ENCODE measurements at places on chromosomes 7 and 10.
A peak's percentile ranks its signal among the peaks of the same experiment; 100 is the strongest.

DNA sequence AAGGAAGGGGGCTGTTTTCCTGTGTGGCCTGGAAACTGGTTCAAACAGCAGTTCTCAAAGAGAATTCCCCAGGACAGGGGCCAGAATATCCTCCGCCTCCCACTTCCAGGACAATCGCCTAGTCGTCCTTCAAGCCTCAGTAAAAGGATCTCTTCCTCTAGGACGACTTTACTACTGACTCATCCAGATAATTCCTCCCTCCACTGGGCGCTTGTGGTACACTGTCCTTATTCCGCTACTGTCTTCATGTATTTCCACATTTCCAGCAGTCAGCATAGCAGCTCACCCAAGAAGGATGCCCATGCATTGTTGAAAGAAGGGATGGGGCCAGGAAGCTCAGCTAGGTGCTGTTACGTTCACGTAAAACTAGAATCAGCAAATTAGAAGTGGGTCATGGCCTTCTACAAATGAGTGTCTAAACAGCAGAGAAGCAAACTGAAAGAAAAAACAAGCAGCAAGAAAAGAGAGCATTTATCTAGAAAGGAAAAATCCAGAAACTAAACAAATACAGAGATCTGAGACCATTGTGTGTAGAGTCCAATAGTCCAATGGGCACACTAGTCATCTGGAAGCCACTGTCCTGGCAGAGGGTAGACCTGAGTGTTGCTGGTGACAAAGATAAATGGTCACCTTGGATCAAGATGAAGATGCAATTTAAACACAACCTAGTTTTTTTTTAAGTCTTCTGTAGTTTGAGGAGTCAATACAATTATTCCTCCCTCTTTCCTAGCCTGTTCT is 26.3 kb downstream of the CLRN3 start:
- no peak for DNase-seq

DNA sequence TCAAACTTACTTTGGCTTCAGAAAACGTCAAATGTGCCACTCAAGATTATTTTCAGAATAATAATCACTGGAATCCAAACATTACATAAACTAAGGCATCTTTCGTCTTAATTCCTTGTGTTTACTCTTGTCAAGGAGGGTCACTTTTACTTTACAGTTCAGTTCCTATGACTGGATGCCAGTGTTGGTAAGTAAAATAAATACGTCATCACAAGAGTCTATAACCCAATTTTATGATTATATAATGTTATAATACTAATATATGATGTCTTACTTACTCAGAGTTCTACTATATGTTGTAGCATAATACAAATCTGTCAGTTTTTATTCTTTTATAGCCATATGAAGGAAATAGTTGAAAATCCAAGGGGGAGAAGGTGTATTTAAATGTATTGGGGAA is 123.8 kb downstream of the GPR85 start:
- DNase-seq, result no peak

GRCh38 chr7:144835155-144835611 is 670 bp downstream of the TPK1 start:
- peak; percentile 45 for DNase-seq

DNA sequence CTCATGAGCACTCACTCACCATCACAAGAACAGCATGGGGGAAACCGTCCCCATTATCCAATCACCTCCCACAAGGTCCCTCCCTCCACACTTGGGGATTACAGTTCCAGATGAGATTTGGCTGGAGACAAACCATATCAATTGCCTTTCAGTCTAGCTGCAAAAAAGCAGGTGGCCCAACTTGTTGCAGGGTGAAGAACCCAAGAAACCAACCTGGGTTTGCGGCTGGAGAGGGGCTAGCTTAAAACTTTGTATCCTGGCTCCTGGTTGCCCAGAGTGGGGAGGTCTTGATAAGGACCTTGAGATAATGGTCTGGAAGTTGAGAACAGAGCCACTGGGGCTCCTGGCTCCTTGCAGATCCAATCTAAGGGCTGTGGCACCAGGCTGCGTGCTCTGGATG is 122.8 kb upstream of the PCBD1 start:
- DNase-seq, result no peak

- DNase-seq, result no peak
Measured at GRCh38 chr7:22565315-22565811, 65.4 kb upstream of the STEAP1B start.

GRCh38 chr10:75648854-75649253 is 217.4 kb downstream of the LRMDA start:
- no peak for DNase-seq

DNA sequence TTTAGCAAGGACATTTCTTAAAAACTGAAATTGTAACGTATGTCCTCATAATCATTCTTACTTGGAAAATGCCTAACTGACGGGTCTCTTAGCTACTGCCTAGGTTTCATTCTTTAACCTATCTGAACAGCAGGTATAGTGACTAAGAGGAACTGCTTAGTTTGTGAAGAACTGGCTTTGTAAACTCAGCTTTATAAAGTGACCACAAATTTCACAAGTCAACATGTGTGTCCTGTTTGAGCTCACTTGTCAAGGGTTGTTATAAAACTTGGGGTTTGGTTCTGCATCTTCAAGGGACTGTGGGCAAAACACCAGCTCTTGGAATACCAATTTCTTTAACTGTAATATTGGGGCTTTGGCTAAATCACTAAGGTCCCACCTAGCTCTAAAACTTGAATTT is 32.2 kb downstream of the MRPS33 start:
- DNase-seq, result no peak

- no peak for DNase-seq
Measured at GRCh38 chr7:128923411-128923800, 12.9 kb upstream of the KCP start.

- DNase-seq, result no peak
Measured at GRCh38 chr7:128725531-128725930, 13.6 kb upstream of the CALU start.

GRCh38 chr10:87064651-87065050 is 30.0 kb downstream of the GLUD1 start:
- DNase-seq, result no peak

- DNase-seq, result no peak
Measured at GRCh38 chr7:148395352-148395811, 195.2 kb upstream of the C7orf33 start.

GRCh38 chr7:42587806-42588205 is 324.1 kb downstream of the C7orf25 start:
- DNase-seq, result no peak

DNA sequence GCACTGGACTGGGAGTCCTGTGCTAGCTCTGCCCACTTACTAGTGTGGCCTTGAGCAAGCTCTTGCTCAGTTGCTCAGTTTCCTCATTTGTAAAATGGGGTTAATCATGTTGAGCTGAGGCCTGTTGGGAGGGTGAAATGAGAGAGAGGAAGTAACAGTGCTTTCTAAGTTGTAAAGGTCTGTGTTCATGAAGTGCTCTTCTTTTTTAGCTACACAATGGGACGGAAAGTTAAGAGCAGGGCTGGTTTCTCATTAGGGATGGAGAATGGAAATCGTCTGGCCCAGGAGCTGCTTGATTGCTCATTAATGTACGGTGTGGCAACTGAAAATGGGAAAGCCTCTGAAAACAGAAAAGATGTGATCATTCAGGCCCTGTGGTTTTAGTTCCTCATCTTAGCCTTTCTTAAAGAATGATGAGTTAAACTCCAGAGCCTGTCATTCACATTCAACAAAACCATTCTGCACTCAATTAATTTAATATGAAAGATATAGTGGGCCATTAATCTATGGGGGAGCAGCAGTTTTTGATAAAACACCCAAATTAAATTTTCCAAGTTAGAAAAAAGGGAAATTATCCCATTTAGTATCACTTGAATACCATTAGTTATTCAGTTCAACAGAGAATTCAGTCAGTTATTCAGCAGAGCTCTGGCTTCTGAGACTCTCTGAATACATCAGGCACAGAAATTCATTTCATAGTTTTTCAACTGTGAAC is 60.5 kb downstream of the SH2D4B start:
- DNase-seq, result no peak

DNA sequence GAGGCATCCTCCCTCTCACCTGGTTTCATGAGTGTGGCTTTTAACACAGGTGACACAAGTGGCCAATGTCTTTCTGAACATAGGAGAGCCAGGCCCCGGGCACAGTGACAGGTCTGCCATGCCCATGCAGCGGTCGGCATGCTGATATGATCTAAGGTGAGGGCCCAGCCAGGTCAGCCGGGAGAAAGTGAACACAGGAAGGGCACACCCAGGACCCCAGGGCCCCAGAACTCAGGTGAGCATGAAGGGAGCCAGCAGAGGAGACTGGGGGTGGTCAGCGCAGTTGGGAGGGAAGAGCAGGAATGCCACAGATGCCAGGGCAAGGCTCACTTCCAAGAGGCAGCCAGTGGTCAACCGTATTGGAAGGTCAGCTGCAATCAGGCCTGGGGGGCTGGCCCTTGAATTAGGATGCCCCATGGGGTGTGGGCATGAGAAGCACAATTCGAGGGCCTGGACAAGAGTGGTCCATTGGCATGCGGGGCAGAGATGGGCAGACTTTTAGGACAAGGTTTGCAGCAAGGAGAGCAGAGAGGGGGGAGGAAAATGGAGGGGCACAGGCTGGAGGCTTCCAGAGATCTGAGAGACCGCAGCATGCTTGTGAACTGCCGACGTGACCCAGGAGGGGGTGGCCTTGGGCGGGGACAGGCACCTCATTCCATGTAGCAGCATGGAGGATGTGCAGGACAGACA is 3.9 kb upstream of the INPP5A start:
- DNase-seq, result no peak

DNA sequence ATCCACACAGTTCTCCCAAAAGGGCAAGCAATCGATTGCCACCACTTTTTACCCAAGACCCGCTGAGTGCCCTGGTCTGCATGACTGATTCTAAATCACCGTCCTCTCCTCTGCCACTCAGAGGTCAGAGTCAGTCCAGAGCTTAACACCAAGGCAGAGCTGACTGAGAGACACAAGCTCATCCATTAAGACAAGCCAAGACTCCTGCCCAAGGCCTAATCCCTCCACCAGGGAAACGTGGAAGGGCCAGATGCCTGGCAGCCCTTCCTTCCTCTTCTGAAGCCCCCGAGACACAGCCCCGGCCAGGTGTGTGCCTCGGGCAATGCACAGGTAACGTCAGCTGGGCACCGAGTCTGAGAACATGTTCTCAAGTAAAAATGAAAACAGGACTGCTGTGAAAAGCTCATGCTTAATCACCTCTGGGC is 51.7 kb downstream of the DIP2C start:
- DNase-seq, result no peak

GRCh38 chr7:116166156-116166555 is 44.2 kb upstream of the TES start:
- no peak for DNase-seq

- DNase-seq, result no peak
Measured at GRCh38 chr7:128233471-128233870, 7.6 kb upstream of the LEP start.

DNA sequence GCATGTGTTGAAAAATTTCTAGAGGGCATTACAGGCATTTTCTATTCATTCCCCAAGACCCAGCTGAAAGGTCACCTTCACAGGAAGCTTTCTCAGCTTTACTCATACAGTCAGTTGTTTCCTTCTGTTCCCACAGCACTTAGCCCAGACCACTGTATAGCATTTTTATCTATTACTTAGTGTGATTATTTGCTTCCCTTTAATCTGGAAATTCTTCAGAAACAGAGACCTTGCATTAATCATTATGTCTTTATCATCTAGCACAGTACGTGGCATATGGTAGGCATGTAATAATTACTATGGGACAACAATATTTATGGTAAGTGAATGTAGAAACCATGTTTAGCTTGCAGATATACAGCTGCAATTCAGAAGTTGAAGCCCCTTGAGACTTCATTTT is 38.2 kb upstream of the CDK6 start:
- DNase-seq, result no peak

DNA sequence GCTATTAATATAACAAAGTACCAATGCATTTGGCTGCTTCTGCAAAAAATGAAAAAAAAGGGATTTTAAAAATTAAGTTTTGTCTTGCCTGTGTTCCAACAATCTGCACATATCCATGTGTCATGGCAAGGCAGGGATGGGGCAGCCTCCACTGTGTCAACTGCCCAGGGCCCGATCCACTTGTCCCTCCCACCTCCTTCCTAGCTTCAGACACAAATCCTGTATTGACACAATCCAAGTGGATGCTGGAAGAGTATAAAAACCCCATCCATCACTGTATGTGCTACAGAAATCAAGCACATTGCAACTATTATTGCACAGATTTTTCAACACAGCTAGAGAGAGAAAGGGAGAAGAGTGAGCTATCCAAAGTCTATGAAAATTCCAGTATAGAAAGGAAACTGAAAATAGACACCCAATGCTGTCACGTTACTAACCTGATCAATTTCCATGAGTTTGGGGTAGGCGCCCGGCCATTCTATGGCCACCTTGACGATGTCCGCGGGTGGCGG is 106.4 kb downstream of the ELMO1 start:
- no peak for DNase-seq

- no peak for DNase-seq
Measured at GRCh38 chr10:71743866-71744265, 24.3 kb upstream of the C10orf105 start.

GRCh38 chr10:4024516-4025245 is 239.7 kb upstream of the KLF6 start:
- DNase-seq, result no peak

GRCh38 chr7:21550821-21551531 is 8.1 kb downstream of the DNAH11 start:
- no peak for DNase-seq

- DNase-seq, result no peak
Measured at GRCh38 chr10:128943111-128943510, 523.9 kb upstream of the MGMT start.

DNA sequence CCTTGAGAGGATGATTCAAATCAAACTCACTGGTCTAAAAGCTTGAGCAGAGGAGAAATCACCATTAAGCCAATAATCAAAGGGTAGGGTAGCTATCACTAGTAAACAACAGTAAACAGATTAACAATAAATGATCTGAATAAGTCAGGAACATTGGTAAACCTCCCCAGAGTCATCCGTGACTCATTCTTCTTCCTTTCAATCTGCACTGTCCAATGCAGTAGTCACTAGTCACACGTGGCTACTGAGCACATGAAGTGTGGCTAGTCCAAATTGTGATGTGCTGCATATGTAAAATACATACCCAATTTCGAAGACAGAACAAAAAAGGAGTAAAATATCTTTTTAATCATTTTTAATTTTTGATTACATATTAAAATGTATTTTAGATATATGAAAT is 64.0 kb downstream of the ERCC6 start:
- no peak for DNase-seq

DNA sequence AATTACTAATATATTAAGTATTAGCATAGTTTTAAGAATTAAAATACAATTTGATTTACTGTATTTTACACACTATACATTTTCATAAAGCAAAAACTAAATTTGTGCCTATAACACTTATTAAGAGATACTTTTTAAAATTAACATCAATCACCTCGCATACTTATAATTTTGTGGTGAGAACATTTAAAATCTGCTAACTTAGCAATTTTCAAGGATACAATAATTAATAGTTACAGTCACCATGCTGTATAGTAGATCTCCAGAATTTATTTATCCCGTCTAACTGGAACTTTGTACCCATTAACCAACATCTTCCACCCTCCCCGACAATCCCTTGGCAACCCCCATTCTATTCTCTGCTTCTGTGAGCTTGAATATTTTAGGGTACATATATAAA is 47.5 kb downstream of the RELN start:
- DNase-seq, result no peak

- no peak for DNase-seq
Measured at GRCh38 chr10:3790272-3790671, 5.3 kb upstream of the KLF6 start.

GRCh38 chr7:92306153-92306552 is 60.4 kb downstream of the ANKIB1 start:
- no peak for DNase-seq

- peak; percentile 31 for DNase-seq
Measured at GRCh38 chr7:30285536-30286284, 1.3 kb downstream of the ZNRF2 start.

GRCh38 chr7:30276203-30276900 is 8.0 kb upstream of the ZNRF2 start:
- peak; percentile 42 for DNase-seq
